Activated gamma-delta T cell treated with anti-CD3 and anti-CD28 coated beads, Interleukin-2, amount 50 U/mL, for 16 hours (primary cell): ENCODE measurements at places on chromosomes 3 and 15.

GRCh38 chr3:60160822-60161748, 1090.2 kb downstream of the FHIT start:
- no peak for DNase-seq

DNA sequence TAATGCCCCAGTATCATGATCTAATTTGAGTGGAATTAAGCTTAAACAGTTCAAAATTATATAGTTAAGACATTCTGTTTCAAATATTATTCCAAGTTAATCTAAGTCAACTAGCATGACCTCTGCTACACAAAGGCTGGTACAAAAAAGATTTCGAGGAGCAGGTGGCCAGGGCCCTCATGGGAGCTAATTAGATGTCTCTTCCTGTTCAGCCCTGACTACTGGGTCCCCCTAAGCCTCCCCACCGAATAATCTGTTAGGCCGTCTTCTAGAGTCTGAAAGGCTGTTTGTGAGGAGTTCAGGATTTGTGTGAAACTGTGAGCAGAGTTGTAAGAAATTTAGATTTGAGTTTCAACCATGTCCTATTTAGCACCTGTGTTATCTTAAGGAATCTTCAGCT, 75.4 kb downstream of the PPM1L start:
- DNase-seq = no peak

DNA sequence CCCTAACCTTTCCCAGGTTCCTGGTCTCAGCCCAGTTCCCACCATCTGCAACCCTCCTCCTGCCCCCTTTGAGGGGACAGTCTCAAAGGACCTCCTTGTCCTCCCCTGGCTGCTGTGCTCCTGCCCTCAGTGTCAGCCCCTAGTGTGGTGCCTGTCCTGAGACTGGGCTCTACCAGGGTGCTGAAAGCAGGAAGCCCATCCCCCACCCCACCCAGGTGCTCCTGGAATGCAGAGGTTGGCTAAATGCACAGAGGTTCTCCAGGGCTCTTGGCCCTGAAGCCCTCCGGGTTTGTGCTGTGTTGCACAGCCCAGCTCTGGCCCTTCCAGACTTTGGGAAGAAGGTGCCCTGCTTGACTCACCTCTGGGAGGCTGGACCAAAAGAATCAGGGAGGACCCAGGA, 21.8 kb downstream of the C3orf18 start:
- no peak for DNase-seq

DNA sequence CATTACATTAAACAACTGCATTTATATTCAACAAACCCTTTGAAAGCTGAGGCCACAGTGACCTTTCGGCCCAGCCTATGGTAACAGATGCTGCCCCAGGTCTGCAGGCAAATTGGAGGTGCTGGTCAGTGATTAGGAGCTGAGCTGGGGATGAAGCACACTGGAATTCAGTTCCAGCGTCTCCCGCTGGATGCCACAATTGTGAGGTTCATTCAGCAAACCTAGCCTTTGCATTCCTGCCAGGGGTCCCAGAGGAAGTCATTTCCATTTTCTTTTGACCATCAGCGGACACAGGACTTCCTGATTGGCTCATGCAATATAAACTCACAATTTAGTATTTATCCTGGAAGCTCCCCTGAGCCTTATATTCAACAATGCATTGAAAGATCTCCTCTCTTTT, 89.5 kb downstream of the IL20RB start:
- DNase-seq = no peak

DNA sequence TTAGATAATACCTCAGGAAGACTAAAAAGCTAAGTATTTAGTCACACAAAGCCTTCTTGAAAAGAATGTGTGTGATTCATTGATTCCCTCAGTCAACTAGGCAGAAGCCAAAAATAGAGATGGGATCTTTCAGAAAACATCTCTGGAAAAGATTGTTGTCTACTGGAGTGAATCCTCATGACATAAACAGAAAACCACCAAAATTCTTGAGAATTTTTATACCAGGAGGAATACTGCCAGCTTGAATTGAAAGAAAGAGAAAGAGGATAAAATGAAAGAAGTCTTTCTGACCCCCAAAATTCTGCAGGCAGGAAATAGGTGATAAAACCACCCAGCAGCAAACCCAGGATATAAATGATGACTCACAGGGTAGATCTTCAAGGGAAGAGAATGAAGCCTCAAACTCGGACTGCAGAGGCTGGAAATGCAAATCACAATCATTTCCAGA, 363.1 kb upstream of the PLSCR5 start:
- no peak for DNase-seq

GRCh38 chr15:81001152-81002008, 657 bp downstream of the TLNRD1 start:
- peak; percentile 29 for DNase-seq

DNA sequence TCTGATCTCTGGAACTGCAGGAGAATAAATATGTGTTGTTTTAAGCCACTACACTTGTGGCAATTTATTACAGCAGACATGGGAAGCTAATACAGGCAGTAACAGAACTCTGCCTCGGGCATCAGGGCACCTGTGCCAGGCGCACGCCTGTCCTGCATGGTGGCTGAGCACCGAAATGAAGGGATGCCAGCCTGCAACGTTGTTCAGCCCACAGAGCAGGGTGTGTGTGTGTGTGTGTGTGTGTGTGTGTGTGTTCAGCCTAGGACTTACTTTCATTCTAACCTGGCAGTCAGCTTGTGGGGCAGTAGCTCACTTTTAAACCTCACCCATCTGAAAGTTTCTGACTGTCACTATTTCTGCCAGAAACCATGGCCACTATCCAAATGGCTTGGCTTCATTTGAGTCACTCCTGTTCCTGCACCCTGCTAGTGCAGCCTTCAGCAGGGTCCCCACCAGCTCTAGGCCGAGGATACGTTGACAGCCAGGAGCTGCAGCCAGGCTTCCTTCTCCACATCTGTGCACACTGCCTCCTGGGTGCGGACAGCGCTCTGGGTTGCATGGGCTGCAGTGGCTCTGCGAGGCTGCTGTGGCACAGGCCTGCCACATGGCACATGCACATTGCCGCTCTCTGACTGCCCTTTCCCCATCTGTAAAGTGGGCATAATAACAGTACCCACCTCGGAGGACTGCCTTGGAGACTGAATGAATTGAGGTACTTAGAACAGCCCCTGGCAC, 4.5 kb downstream of the UROC1 start:
- no peak for DNase-seq

DNA sequence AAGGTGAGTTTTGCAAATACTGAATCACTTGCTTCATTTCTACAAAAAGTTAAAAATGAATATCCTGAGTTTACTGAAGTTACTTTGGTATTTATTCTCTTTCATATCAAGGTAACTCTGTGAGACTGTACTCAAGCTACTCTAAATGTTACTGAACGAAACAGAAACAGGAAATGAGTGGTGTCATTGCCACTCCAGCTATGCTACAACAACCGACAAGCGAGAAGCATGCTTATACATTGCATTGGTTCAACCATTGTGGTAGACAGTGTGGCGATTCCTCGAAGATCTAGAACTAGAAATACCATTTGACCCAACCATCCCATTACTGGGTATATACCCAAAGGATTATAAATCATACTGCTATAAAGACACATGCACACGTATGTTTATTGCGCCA, 313.2 kb upstream of the THBS1 start:
- no peak for DNase-seq

DNA sequence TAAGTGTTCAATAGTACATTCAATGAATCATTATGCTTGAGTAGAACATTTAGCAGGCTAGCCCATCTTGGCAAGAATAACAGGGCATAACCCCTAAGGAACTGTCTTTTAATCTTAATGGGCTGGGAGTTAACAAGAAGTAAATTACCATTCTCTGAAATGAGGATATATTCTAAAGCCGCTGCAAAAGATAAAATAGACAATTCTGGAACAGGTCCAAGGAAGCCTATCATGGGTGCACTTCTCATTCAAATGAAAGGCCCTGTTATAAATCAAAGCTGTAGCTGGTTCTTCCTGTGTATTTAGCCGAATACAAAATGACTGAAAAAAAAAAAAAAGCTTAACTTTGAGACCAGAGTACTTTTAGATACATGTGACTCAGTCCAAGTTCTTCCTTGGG, 15.6 kb downstream of the MTHFS start:
- DNase-seq = no peak

DNA sequence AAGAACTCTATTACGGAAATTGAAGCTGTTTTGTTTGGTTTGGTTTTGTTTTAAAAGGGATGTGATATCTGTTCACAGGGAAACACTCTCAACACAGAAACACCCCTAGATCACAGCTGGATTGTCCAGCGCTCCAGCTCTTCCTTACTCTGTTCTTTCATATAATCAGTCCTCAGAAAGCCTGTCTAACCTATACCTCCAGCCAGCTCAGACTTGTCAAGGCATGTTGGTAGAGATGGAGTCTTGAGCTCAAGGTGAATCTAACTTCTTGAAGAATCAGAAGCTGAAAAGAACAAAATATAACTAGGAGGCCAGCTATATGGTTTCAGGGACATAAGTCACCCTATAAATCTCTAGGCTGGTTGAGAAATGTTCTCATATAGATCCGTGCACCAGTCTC, 110.2 kb upstream of the EPHA3 start:
- no peak for DNase-seq

DNA sequence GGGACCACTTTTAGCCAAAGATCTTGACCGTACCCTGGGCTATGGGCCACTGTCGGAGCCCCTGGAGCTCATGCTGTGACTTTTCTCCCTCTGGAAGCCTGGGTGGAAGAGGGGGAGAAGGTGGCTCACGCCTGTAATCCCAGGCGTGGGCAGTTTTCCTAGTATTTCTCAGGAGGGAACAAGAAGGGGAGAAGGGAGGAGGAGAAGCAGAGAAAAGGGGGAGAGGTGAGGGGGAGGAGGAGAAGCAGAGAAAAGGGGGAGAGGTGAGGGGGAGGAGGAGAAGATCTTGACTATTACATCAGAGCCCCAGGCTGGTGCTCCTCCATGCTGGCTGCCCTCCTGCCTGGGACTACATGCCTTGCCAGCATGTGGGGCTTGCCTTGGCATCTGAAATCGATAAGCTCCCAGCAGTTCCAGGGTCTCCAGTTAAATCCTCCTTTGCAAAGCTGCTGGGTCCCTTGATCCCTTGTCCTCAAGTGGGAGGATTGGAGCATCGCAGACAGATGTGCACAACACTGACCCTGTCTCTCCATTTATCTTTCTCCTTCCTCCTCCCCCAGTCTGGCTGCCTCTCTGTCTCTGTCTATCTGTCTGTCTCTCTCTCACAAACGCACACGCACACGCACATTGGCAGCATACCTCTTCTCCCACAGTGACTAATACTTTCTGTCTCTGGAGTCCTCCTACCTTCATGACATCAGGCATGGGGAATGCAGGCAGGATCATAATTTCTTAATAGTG, 41.6 kb downstream of the MRAS start:
- DNase-seq = no peak

DNA sequence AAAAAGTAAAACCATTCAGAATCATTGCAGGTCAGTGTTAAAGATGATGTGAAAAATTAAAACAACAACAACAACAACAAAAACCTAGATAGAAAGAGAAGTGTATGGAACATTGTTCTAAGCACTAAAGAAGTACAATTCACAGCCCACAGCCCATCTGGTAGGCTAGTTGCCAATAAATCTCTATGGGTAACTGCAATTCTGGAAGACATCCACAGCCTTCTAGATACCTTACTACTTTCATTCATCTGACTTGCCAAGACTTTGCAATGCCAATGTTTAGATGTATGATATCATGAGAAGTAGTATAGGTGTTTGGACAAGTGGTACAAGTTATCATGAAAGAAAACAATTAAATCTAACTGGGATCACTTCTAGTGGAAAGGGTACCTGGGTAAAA, 198.6 kb downstream of the VGLL3 start:
- no peak for DNase-seq

DNA sequence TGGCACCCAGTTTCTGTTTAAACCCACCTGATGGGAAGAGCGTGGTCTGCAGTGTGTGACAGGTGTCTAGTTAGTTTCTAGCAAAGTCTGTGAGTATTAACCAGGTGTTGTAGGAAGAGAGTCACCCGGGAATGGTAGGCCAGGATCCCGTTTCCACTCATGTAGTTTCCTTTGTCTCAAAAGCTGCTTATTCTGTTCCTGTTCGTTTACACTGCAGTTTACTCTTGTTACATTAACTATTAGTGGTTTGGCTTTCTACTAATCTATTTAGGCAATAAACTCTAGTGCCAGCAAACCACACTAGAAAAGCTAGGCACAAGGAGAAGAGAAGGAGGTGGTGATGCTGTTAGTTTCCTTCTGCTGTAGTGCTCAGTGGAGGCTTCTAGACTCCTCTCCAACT, 32.7 kb downstream of the WDR76 start:
- DNase-seq = no peak

DNA sequence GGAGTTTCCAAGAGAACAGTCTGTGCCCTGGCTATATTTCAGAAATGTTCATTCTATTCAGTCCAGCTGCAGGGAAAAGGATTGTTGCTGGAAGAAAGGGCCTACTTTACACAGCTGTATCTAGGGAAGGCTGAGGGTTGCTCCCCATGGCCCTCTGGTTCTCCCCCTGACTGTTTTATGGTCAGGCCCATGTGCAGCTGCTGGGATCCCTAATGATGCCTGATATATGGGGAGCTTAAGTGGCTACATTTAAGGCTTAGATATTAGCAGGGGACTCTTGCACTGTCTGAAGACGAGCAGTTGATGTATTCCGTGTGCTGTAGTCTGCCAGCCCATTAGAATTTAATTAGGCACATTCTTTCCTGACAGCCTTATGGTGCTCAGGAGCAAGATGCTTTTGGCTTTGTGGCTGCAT, 72.0 kb downstream of the FAM43A start:
- DNase-seq = no peak
